Activated T-cell treated with anti-CD3 and anti-CD28 coated beads, Interleukin-2, amount 50 U/mL, for 24 hours (primary cell): ENCODE measurements at places on chromosomes 12 and 14.
A peak's percentile ranks its signal among the peaks of the same experiment; 100 is the strongest.

DNA sequence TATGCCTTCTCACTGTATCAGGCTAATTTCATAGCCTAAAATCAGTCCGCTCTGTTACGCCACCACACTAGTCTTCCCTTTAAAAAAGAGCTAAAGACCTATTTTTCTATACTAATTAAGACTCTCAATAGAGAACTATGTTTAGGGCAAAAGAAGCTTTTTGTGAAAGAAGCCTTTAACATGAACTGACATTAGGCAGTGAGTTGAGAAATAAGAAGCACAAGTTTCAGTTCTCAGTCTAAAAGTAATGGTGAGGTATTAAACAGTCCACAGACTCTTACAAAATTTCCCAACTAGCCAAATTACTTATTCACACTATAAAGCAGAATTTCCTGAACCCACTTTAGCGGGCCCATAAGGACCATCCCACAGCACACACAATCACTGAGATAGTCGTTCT, 93.7 kb downstream of the SOX5 start:
- DNase-seq, result no peak

DNA sequence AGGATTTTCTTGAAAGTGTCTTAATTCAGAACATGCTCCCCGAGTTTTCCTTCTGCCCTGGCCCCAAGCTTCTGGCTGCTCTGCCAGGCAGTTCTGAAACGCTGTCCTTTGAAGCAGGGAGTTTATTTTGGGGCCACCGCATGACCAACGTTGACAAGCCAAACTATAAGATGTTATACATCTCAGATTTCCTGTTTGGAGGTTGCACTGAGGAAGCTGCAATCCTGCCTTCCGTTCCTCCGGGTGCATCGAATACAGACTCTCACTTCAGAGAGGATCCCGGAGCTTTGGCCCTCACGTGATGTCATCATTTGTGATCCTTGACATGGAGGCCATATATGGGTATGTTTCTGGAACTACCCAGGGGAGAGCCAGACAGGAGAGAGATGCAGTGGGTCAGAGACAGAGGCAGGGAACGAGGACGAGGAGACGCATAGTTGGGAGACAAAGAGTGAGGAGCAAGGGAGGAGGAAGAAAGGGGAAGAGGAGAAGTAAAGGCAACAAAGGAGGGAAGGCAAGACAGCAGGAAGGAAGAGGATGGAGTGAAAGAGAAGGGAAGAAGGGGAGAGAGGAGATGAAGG, at the start of gene ASB2:
ASB2 (minus strand) TSS at position 94 of the 581 bp plus-strand sequence. CDS start 12,031 bp downstream, outside the sequence.
- DNase-seq, result no peak

DNA sequence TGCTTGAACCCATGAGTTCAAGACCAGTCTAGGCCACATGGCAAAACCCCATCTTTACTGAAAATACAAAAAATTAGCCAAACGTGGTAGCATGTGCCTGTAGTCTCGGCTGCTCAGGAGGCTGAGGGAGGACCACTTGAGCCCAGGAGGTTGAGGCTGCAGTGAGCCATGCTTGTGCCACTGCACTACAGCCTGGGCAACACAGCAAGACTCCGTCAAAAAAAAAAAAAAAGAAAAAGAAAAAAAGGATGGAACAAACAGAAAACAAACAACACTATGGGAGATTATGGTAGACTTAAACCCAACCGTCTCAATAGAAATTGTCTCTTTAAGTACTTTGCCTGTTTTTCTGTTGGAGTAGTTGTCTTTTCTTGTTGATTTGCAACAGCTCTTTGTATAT, 36.4 kb downstream of the PYM1 start:
- no peak for DNase-seq

DNA sequence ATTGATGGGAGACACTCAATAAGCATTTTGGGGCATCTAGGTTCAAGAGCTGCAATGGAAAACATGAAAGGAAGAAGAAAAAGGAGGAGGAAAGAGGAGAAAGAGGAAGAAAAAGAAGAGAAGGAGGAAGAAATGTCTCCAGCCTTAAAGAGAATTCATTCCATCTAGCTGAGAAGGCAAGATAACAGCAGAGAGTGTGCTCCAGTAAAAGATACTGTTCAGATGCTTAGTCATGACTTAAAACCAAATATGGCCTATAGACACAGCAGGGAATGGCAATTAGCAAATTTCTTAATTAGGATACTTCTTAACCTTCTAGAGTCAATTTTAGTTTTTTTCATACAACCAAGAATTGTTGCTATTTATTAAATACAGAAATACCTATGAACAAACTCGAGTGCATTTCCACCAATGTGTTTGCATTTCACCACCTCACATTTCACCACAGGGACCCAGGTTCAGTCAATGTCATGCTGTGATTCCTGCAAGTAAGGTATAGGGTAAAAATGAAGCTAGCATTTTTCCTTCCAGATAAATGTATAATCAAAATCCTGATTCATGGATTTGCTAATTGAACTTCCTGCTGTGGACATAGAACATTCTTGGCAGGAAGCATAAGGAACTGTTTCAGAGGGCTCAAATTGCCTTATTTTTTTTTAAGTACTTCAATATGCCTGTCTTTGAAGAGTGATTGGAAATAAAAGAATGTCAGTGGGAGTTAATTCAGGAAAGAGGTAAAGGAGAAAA, 177.8 kb downstream of the RPS29 start:
- DNase-seq, result no peak

DNA sequence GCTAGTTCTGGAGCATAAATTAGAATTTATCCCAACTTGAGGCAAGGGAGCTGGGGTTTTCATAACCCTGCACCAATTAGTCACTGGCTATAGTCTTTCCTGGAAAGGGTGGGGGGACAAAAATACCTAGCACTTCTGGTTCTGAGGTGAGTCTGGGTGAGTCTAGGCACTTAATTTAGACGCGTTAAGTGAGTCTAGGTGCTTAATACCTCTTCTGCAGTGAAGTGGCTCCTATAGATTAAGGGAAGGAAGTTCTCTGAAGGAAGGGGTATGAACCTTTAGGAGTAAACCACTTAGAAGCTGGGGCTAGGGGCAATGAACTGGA, 251.7 kb downstream of the EFCAB11 start:
- no peak for DNase-seq

GRCh38 chr14:92437729-92438285, 75.8 kb upstream of the RIN3 start:
- DNase-seq, result no peak

- no peak for DNase-seq
These were observed 107.3 kb downstream of the CACNA1C start for GRCh38 chr12:2160043-2160442.

DNA sequence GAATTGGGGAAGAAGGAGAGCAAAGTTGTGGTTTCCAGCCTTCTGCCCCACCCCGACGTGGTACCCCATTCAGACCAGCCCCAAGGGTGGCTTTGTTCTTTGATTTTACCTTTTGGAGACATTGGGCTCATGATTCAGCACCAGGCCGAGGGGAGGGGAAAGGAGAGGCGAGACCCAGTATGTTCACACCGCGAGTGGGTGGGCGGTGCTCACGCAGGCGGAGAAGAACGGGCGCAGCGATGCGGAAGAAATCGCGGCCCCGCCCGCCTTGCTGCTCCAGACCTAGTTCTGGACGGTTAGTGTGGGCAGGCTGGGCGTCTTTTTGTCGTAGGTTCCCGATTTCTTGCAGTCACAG, 963 bp downstream of the ATL1 start:
- peak; percentile 73 for DNase-seq

- no peak for DNase-seq
These were observed 42.2 kb upstream of the FBXO33 start for GRCh38 chr14:39474416-39474911.

DNA sequence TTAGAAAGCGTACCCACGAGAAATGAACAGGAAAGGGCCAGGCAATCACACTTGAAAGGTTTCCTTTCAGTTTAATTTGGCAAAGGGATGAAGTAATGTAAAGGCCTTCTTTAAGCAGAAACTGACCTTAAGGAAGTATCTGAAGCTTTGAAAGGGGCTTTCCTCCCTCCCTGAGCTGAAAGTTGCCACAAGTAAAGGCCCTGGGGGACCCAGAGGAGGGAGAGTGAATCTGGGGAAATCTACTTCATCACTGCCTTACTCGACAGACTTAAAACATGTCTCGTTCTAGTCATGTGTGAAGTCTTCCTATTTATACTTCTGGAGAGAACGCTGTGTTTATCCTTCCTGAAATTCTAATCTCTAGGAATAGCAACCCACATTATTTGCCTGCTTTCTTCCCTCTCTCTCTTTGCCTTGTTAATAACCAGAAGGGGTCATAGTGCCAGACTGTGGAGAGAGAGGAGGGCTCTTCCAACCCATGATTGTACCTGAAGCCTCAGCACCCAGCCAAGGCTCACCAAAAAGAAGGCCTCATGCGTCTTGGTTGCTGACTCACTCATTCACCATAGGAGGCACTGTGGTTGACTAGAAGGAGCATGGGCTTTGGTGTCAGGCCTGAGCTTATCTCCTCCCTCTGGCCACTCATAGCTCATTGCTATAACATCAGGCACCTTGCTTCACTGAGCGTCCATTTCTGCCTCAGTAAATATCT, 10.2 kb upstream of the GPX2 start:
- no peak for DNase-seq

GRCh38 chr14:96170961-96171592, 33.6 kb upstream of the BDKRB2 start:
- DNase-seq, result no peak

DNA sequence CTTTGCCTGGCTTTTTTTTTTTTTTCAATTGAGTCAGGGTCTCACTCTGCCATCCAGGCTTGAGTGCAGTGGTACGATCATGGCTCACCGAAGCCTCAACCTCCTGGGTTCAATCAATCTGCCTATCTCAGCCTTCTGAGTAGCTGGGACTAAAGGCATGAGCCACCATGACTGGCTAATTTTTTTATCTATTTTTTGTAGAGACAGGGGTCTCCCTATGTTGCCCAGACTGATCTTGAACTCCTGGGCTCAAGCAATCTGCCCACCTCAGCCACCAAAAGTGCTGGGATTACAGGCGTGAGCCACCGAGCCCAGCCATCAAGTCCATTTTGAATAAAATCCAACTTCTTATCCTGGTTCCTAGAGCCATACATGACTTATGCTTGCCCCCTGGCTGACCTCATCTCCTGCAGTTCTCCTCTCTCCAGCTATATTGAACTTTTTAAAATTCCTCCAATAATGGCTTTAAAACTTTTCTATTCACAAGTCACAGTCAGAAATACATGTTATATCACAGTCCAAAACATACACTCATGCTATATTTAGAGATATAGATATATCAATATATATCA, 10.4 kb upstream of the RND1 start:
- no peak for DNase-seq

GRCh38 chr14:24699052-24699451, 65.1 kb upstream of the GZMB start:
- DNase-seq, result no peak

DNA sequence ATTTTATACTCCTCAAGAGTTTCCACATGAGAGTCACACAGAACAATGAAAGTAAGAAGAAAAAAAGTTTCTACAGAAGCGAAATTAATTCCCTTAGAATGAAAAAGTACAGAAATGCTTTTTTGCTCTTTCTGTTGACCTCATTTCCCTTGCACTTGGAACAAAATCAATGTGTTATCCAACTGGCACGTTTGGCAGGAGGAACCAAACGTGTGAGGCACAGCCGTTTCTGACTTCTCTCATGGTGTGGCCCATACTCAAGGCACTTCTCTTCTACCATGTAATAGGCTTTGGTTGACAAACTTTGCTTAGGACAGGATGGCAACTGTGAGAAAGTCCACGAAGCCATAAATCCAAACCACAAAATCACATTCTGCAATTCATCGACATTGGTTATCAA, 297.0 kb downstream of the FUT8 start:
- no peak for DNase-seq

DNA sequence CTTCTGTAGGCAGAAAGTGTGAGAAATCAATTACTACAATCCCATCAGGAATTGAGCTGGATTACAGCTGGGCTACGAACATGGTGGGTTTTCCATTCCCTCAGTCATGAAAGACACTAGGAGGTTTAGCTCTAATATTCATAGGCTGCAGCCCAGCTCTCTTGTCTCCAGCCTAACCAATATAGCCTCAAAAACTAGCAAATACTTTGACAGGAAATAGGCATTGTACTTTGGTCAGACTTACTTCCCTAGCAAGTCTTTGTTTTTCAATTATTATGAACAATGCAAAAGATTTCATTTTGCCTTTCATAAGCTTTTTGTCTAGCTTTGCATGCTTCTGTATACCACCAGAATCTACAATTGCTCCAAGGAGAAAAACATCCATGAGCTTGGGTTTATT, 296.2 kb downstream of the GPHN start:
- DNase-seq, result no peak

DNA sequence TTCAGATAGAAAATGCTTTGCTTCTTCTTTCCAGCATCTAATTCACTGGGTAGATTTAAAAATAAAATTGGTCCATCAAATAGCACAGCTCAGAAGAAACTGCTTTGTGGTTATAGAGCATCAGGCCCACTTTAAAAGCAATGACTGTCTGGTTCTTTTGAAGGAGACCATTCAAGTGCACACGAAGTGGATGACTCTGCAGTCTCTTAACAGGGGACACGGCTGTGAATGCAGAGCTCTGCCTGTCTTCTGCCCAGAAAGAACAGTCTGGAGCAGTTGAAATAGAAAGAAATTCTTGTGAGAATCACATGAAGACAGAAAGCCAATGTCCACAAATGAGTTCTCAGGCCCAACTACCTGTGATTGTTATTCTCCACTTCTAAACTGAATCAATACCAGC, 138.7 kb upstream of the PLEKHA5 start:
- no peak for DNase-seq

GRCh38 chr14:101407328-101407727, 154.0 kb upstream of the DIO3 start:
- no peak for DNase-seq

GRCh38 chr12:42039176-42039575, 105.5 kb downstream of the GXYLT1 start:
- no peak for DNase-seq

DNA sequence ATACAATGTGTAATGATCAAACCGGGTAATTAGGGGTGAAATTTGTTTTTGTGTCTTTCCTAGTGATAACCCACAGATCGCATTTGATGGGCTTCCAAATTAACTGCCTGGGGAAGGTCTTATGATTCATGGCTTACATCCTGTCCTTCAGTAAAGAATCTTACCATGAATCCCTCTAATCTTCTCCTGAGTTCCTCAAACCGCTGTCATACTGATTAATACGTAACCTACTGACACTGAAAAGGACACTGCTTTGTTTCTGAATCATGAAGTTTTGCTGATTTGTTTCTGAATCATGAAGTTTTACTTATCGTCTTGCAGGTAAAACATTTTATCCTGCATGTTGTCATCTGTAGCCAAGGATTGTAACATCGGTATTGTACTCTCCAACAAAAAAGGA, 52.0 kb upstream of the CRY1 start:
- no peak for DNase-seq
